HT-29 (cell line): ENCODE measurements at places on chromosomes 13 and 19. TPM values are rescaled to one million over a fixed set of nuclear protein-coding genes. Genes with fewer than 3 reads are reported as not detected.
A peak's percentile ranks its signal among the peaks of the same experiment; 100 is the strongest.

DNA sequence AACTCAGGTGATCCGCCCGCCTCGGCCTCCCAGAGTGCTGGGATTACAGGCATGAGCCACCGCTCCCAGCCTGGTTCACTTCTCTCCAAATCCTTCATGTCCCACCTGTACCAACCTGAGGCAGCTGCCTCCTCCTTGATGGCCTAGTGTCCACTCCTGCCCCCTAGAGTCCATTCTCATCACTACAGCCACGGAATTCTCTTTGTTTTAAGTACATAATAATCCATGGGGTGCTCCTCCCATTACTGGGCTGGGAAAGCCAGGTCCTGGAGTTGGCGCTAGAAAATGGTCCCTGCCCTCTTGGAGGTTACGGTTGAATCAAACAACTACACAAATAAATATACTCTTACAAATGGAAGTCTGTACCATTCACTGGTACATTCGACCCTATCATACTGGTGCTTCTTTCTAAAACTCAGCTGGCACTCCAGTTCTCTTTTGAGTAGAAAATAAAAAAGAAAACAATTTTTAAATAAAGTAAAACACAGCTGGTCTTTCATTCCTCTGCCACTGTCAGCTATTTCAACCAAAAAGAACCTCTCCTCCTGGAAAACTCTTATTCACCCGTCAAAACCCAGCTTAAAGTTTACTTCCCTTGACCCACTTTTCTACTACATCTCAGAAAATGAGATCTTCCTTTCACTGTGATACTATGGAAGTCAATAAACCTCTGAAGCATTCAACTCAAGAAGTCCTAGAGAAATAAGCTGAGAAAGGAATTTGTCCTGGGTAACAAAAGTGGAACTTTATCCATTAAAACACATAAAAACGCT, 22.4 kb upstream of the ARHGEF18 start:
- DNase-seq, result peak; percentile 45

- DNase-seq, result no peak
These were observed 2.8 kb downstream of the WTIP start for GRCh38 chr19:34484328-34484727.

The FBXO27 gene
- total RNA-seq, result not detected in 2 replicates

The ZNF221 gene
- 0.68 and 0.97 TPM in 2 replicates for total RNA-seq

The GSX1 gene
- total RNA-seq, result not detected in 2 replicates

- DNase-seq, result no peak
These were observed 104.4 kb downstream of the KDM4B start for GRCh38 chr19:5073153-5073844.

The TMEM145 gene
- total RNA-seq, result 0.29 and 0.81 TPM in 2 replicates

- no peak for DNase-seq
These were observed 8.8 kb upstream of the RLN3 start for GRCh38 chr19:14019100-14019499.

DNA sequence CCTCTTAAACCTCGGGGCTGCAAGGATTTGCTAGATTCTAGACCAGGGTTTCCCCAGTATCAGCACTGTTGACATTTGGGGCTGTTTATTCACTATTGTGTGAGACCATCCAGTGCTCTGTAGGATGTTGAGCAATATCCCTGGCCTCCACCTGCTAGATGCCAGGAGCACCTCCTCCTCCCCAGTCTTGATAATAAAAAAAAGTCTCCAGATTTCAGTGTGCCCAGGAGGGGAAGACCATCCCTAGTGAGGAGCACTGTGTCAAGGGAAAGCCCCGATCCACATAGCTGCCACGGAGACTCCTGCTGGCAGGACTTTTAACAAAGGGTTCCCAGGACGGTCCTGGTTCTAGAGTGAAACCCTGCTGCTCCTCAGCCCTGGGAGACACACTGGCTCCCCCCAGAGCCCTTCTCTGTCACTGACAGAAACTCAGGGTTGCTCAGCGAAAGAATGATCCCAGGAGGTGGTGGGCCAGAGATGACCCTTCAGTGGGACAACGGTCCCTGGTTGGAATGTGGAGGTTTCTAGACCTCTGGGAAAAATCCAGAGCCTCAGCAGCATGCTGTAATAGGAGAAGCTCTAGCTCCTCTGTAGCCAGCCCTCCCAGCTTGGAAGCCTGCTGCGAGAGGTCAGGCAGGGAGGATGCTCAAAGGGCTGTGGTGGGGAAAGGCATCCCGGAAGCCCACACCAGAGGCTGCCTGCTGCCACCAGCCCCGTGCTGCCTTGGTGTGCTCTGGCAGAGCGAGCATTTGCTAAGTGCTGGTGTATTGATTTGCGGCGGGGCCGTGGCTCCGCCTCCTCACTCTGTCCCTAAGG, 20.3 kb downstream of the LYL1 start:
- no peak for DNase-seq

The GRWD1 gene
- 96.1 and 120 TPM in 2 replicates for total RNA-seq

The ATP8B3 gene
- 0.65 and 2.0 TPM in 2 replicates for total RNA-seq

- no peak for DNase-seq
These were observed 136.8 kb downstream of the MIPEP start for GRCh38 chr13:23752111-23753001.

The TPT1 gene
- 1,597 and 1,598 TPM in 2 replicates for total RNA-seq

The DLEU7 gene
- not detected in 2 replicates for total RNA-seq

- no peak for DNase-seq
These were observed 122.0 kb downstream of the ENOX1 start for GRCh38 chr13:43664700-43665191.

The ZNF20 gene
- 1.1 TPM in 2 replicates for total RNA-seq

The EXOC3L2 gene
- not detected in 2 replicates for total RNA-seq

The SHD gene
- total RNA-seq, result 0.21 and 1.6 TPM in 2 replicates

DNA sequence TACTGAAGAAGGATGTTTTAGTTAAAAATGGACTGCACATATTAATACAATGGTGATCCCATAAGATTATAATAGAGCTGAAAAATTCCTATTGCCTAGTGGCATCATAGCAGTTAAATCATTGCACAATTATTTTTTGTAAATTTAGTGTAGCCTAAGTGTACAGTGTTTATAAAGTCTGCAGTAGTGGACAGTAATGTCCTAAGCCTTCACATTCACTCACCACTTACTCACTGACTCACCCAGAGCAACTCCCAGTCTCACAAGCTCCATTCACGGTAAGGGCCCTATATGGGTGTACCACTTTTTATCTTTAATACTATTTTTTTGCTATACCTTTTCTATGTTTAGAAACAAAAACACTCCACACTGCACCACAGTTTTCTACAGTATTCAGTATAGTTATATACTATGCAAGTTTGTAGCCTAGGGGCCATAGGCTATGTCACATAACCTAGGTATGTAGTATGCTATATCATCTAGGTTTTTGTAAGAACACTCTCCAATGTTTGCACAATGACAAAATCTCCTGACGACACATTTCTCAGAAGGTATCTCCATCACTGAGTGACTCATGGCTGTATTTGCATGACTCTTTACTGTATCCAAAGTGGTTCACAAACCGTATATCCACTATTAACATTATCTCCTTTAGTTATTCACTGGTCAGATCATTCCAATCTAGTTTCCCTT, 536.0 kb downstream of the KLF12 start:
- DNase-seq, result peak; percentile 56

- no peak for DNase-seq
These were observed 26.2 kb downstream of the INSR start for GRCh38 chr19:7267792-7268704.

GRCh38 chr13:51244637-51245405, 22.6 kb downstream of the FAM124A start:
- no peak for DNase-seq

DNA sequence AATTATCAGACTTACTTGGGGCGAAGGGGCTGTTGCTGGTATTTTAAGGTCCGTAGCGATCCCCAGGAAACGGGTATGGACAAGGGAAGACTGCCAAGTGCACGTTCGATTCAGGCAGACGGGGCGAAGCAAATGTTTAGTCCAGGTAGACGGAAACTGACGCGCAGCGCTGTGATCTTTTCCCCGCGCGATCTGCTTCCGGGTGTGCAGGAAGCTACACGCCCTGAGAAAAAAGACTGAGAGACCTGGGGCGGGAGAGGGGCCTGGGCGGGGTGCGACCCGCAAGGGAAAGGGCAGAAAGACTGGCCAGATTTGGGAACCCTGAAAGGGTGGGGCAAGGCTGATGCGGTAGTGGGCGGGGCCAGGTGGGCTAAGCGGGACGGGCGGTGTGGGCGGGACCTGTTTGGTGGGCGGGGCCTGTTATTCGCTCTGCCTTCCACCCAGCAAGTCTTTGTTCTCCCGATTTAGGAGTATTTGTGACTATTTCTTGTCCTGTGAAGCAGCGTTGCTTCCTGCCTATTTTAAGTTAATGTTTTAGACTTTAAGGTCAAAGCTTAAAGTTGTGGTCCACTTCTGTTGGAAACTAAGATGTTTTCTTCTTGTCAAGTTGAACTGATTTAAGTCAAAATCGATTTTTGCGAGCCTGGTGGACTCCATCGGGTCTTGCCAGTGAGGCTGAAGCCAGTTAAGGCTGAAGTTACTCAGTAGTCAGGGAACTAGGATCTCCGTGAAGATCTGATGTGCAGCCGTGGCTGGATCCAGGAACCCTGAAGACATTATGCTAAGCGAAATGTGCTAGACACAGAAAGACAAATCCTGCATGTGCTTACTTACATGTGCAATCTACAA, at the start of gene ZNF836:
Gene ZNF836, minus strand, starts transcription at position 301 of the 849 bp plus-strand sequence. CDS start 3,549 bp downstream, outside the sequence.
- peak; percentile 81 for DNase-seq

GRCh38 chr13:43816401-43816889, 29.7 kb upstream of the ENOX1 start:
- no peak for DNase-seq

The KCNJ14 gene
- total RNA-seq, result 2.7 and 3.6 TPM in 2 replicates

- DNase-seq, result no peak
These were observed 21.2 kb downstream of the PGPEP1 start for GRCh38 chr19:18361646-18362045.

DNA sequence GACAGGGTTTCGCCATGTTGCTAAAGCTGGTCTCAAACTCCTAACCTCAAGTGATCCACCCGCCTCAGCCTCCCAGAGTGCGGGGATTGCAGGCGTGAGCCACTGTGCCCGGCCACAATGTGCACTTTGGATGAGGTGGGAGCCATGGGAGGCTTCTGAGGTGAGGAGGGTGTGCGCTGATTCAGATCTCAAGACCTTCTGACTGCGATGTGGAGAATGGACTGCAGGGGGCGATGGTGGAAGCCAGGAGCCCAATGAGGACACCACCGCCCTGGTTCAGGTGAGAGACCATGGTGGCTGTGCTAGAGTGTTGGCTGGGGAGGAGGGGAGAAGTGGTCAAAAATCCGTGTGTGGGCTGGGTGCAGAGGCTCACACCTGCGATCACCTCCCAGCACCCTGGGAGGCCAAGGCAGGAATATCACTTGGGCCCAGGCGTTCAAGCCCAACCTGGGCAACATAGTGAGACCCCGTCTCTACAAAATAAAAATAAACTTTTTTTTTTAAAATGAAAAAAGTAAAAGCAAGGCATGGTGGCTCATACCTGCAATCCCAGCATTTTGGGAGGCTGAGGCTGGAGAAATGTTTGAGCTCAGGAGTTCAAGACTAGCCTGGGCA, 5.6 kb downstream of the INAFM1 start:
- DNase-seq, result peak; percentile 71

GRCh38 chr13:53079691-53080090, 51.1 kb downstream of the OLFM4 start:
- DNase-seq, result no peak

GRCh38 chr19:13356185-13356584, 150.1 kb downstream of the CACNA1A start:
- no peak for DNase-seq

DNA sequence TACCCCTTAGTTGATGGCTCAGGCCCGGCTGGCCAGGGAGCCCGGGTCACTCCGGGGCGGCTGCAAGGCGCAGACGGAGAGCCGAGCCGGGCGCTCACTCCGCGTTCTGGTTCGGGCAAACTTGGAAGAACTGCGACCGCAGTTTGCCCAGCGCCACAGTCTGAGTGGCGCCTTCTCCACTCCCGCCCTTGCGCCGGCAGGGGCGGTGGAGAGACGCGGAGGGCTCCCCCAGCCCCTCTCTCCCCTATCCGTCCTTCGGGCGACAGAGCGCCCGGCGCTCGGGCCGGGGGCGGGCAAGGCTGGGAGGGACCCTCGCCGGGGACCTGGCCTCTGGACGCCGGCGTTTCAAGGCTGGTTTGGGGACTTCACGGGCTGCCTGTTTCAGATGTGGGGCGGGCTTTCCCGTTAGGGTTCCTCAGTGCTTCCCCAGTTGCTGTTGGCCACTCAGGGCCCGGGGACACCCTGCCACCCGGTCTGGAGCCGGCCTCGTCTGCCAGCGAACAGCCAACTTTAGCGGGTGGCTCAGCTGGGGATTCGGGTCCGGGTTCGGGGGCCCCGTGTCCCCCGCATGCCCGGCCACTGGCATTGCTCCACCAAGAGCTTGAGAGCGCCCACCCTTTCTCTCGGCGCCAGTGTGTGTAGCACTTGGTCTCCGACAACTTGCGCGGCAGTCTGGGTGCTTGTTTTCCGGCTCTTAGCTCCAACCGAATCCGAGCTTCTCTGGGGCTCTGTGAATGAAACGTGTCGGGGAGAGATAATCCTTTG, 1.5 kb downstream of the GPC6 start:
- DNase-seq, result no peak

The OXGR1 gene
- not detected in 2 replicates for total RNA-seq

The CEACAM16 gene
- total RNA-seq, result not detected in 2 replicates

The CDC34 gene
- total RNA-seq, result 151 and 167 TPM in 2 replicates

DNA sequence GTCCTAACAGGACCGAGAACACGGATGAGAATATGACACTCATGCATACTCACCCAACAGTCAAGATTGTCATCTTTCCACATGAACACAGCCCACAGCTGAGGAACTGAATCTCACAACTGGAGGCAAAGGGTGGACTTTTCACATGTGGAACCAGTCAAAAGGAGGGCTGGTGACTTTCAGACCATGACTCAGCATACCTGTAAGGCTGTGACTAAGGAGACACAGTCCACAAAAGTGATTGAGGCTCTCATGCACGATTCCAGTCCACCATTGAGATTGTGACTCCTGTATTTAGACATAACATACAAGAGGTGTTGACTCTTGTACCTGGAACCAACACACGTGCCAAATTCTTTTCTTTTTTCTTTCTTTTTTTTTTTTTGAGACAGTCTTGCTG, 40.0 kb downstream of the ZNF729 start:
- no peak for DNase-seq

- DNase-seq, result peak; percentile 88
These were observed 13.1 kb upstream of the MEDAG start for GRCh38 chr13:30892966-30893365.

- peak; percentile 90 for DNase-seq
These were observed 2.3 kb downstream of the FUT2 start for GRCh38 chr19:48698046-48698445.

The SPRYD7 gene
- 4.4 and 4.6 TPM in 2 replicates for total RNA-seq

GRCh38 chr19:14495672-14496028, 277 bp downstream of the GIPC1 start:
- DNase-seq, result no peak

DNA sequence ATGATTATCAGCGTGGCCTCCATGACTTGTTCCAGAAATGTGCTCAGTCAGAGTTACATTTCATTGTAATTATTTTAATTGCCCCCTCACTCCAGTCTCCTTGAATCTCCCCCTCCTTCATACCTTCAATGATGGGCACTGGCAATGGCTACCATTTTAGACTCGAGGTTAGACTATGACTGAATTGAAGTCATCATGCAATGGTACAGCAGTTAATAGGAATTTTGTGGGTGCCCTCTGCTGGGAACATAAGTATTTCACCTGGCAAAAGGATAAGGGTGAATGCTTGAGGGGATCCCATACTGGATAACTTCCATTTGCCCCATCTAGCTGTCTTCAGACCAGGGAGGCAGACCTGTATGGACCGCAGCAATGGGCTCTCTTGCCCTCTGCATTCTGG, 32.2 kb upstream of the USP12 start:
- DNase-seq, result peak; percentile 82

GRCh38 chr19:8580710-8581281, 3.6 kb upstream of the MYO1F start:
- DNase-seq, result peak; percentile 72
